RPMI7951 (cell line): ENCODE measurements at places on chromosomes 12 and 14. TPM values are rescaled to one million over a fixed set of nuclear protein-coding genes. Genes with fewer than 3 reads are reported as not detected.

- DNase-seq: no peak
Observed at GRCh38 chr12:20309504-20310148, 58.7 kb upstream of the PDE3A start.

DNA sequence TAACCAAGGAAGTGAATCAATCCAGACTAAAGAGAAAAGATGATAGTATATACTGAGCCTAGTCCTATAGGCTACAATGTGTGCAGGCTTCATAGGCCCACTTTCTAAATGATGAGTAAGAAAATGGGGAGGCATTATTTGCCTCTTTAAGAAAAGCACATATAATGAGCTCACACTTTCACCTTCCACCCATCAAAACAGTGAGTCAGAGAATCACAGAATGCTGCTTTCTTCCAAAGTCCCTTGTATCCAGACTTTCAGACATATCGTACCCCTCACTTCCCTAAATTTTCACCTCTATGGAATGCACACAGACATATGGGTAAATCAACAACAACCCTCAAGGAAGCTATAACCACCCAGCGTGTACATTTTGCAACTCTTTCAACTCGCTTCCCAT, 286.4 kb upstream of the PRKD1 start:
- no peak for DNase-seq

Gene ASB2
- total RNA-seq: 0.36 and 0.78 TPM in 2 replicates

DNA sequence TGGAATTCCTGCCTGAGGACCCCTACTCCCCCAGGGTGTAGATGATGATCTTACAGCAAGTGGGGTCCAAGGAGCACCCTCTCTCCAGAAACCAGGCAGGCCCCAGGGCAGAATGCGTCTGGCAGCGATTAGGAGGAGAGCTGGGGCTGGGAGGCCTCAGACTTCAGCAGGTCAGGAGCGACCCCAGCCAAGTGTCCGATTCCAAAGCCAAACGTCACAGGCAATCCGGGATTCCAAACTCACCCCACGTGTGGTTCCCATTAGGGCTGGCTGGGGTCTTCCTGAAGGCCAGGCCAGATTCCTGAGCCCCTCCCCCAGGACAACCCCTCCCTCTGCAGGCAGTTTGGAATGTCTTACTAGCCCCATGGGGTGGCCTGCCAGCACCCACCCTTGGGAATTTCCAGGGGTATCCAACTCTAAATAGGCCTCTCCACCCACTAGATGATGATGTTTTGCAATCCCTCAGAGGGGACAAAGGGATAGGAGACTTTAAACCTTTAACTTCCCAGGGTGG, 17.3 kb upstream of the FIGNL2 start:
- DNase-seq: no peak

- DNase-seq: no peak
Observed at GRCh38 chr12:51434305-51434704, 9.7 kb downstream of the SLC4A8 start.

GRCh38 chr12:132614861-132615578, 3.6 kb upstream of the P2RX2 start:
- peak; percentile 71 for DNase-seq

DNA sequence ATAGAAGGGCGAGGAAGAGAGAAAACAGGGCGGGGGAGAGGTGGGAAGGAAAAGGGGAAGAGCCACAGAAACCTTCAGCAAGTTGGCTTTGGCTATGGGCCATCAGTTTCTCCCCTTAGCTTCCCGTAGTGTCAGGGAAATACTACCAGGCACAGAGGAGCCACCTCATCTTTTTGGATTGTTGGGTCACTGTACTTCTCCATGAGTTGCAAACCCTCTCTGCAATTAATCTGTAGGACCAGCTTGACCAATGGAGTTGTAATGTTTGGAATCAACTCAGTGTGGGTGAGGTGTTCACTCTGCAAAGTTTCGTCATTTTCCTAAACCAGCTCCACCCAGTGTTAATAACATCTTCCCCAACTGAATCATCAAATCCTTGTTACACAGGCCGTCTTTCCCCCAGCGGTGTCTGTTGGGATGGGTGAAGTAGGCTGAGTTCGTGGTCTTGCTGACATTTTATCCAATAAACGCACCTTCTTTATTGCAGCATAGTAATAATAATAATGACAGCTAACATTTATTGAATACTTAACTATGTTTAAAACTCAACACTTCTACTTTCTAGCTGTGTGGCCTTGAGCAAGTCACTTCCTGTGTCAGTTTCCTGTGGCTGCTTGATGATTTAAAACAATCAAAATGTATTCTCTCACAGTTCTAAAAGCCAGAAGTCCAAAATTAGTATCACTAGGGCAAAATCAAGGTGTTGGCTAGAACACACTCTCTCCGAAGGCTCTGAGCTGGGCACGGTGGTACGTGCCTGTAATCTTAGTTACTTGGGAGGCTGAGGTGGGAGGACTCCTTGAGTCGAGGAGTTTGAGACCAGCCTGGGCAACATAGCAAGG, 8.1 kb upstream of the GLTP start:
- peak; percentile 72 for DNase-seq

DNA sequence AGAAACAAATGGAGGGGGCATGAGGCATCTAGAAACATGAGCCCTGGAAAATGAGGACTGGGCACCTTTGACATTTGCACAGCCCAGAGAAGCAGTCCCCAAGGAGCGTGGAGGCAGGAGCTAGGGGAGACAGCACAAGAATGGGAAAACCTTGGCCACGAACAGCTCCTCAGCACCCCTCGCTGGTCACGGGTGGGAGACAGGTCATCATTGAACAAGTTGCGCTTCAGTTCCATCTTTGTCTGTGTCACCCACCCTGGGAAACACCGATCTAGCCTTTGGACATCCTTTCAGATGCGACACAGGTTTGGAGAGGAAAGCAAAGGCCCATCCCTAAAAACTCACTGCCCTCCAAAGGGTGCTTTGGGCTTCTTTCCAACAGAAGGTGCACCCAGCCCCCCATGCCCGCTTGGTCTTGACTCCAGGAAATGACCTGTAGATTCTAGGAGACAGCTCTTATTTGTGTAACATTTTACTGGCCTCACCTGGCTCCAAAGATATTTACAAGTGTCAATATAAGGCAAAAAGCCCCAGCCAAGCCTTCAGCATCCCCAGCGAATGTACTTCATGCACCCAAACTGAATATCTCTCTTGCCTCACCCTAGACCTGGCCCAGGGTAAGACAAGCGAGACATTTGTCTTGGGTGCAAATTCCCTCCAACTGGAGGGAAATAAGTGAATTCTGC, 28.8 kb upstream of the CLMN start:
- DNase-seq: no peak

DNA sequence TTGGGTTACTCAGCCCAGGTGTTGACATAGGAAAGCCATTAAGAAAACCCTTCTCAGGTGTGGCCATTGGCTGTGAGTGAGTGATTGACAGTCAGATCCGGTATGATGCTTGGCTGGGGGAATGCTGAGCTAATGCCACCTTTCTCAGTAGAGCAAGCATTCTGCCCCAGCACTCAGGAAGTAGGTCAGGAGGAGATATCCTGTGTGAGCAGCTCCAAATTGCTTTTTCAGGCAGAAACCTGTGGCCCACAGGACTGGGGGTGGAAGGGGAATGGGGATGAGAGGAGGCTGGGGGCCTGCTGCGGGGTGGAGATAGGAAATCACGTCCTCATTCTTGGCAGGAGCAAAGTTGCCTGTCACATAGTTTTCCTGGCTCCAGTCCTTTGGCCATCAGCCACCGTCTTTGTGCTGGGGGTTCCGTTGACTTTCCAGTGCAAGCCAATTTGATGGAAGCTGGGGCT, 55.7 kb downstream of the NINJ2 start:
- DNase-seq: no peak

DNA sequence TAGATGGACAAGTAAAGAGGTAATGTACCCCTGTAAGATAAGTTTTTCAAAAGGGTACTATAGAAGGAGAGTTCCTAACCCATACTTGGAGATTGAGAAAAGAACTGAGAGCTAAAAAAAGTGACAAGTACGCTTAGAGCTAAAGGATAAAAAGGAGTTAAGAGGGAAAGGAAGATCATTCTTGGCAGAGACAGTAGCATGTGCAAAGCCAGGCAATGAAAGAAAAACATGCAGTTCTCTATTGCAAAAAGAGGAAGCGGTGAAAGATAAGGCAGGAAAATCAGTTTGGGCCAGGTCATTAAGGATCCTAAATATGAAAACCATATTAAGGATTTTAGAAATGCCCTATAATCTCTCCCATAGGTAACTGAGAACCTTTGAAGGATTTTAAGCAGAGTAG, 500.4 kb upstream of the GARIN6 start:
- DNase-seq: no peak

GRCh38 chr12:50610171-50610570, 105.4 kb downstream of the DIP2B start:
- DNase-seq: no peak

DNA sequence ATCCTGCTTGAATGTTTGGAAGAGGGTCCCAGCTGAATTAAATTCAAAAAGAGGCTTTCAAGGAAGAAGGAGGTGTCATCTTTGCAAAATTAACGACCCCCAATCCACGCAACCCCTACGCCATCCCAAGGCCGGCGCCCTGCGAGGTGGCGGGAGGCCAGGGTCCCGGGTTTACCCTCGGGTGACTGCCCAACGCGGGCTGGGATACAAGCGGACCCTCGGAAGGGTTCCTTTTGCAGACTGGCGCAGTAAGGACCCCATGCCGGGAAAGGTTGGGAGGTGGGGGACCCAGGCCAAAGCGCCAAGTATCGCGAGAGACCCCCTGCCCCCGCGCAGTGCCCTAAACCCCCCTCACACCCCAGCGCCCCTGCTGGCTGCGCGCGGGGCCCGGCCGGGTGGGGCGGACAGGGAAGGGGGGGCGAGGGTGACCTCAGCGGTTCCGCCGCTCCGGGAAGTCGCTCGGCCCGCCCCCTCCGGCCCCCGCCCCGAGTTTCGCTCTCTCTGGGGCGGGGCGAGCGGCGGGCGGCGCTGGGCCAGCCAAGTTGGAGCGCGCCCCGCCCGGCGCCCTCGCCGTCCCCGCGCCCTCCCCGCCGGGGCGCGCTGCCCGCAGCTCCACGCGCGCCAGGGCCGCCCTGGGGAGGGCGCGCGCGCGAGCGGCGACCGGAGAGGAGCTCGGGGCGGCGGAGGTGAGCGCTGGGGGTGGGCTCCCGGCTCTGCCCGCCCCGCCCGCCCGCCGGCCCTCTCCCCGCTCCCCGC, 708 bp upstream of the ZBTB42 start:
- DNase-seq: peak; percentile 65

Gene FLRT2
- 3.7 and 5.2 TPM in 2 replicates for total RNA-seq

GRCh38 chr12:2333491-2334195, 280.9 kb downstream of the CACNA1C start:
- DNase-seq: peak; percentile 43

GRCh38 chr14:90924621-90925340, 108.6 kb upstream of the TTC7B start:
- DNase-seq: no peak

GRCh38 chr12:104680070-104680469, 223.3 kb downstream of the CHST11 start:
- DNase-seq: no peak

DNA sequence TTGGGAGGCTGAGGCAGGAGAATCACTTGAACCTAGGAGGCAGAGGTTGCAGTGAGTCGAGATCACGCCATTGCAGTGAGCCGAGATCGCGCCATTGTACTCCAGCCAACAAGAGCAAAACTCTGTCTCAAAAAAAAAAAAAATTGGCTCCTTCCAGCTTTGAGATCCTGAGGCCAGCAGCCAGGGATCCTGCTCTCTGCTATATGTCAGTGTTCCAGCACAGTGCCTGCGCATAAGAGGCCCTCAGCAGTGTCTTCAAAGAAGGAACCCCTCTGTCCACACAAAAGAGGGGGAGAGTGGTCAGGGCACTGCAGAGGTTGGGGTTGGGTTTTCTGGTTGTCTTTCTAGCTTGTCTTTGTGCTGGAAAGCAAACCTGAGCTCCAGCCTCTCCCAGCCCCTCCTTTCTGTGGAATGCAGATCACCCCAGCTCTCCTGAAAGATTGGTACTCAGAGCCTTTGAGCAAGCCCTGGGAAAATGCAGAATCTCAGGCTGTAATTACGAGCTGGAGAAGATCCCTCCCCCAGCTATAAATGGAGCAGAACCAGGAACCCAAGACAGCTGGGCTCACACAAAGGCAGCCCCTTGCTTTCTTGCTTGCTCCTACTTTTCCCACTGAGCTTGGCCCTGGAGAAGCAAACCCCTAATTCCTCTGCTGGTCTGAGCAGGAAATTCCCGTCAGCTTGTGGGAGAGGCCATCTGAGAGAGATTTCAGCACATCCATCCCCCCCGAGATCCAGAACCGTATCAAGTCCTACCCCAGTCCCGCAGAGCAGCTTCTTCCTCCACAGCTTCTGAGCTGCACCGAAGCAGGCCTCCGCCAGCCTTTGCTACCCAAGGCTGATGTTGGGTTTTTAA, 205.7 kb downstream of the ZFP36L1 start:
- DNase-seq: no peak

Gene ZBTB1
- 28.0 and 33.0 TPM in 2 replicates for total RNA-seq

DNA sequence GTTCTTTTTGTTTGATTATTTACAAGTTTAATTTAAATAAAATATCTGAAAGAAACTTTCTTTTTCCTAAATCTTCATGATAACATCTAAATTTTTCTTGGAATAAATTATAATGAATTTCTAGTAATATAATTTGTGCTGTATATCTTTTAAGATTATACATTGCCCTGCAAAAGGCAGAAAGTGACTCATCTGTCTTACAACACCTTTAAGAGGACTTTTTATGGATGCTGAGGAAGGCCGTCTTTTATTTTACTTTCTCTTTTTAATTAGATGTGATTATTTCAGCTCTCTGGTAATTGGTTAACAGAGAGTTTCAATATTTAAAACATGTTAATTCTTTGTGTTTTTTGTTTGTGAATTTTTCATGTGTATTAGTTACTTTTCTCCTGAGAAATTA, 598.4 kb downstream of the RPL10L start:
- DNase-seq: peak; percentile 2

- DNase-seq: no peak
Observed at GRCh38 chr12:66929121-66929520, 250.2 kb upstream of the GRIP1 start.

DNA sequence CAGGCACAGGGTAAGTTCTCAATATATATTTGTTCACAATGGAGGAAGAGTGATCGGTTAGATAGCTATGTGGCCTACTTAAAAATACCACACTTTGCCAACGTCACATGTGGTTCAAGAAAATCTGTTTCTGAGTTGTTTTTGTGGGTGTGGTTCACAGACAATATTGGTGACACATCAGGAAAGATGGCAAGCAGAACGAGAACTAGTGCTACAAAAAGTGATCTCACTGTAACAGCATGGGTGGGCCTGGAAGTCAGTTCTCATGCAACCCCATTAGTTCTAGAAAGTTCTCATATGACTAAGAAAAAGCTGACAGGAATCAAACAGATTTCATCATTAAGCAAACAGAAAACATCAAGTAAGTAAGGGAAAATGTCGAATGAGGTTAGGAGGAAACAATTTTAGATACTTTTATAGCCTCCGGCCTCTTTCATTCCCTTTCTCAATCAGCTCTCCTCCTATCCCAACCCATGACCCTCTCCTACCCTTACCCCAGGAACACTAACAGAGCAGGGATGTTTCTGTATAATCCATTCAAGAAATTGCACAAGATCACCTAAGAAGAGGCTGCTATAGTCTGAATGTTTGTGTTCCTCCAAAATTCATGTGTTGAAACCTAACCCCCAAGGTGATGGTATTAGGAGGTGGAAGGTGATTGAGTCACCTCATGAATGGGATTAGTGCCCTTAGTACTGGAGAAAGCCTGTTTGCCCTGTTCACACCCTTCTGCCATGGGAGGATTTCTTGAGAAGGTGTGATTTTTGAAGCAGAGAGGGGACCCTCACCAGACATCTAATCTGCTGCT, 15.5 kb upstream of the NTN4 start:
- peak; percentile 91 for DNase-seq

- peak; percentile 71 for DNase-seq
Observed at GRCh38 chr12:46547421-46548354, 175.1 kb upstream of the SLC38A2 start.
